ENCODE measurements at places on chromosomes 1 and 21. TPM values are rescaled to one million over a fixed set of nuclear protein-coding genes. Genes with fewer than 3 reads are reported as not detected.

Gene OR2M7
- total RNA-seq, result not detected

Gene LRRC8D
- total RNA-seq, result 30.6 TPM

Gene RNF187
- 128 TPM for total RNA-seq

Gene S100A9
- total RNA-seq, result 35.3 TPM

Gene KRTAP6-3
- total RNA-seq, result not detected

Gene PTCH2
- under 0.01 TPM for total RNA-seq

Gene SMG7
- total RNA-seq, result 54.3 TPM

Gene FLG
- not detected for total RNA-seq

Gene MFSD2A
- total RNA-seq, result 5.9 TPM

Gene CEP350
- total RNA-seq, result 24.9 TPM

Gene SNX7
- total RNA-seq, result 23.4 TPM

Gene RAB3B
- total RNA-seq, result 35.9 TPM

Gene CSMD2
- total RNA-seq, result 0.48 TPM

Gene CHIA
- total RNA-seq, result not detected

Gene TBX19
- 2.9 TPM for total RNA-seq

Gene KCNA3
- total RNA-seq, result not detected

Gene MTF2
- total RNA-seq, result 18.1 TPM

Gene CASZ1
- total RNA-seq, result 19.1 TPM

Gene HAX1
- total RNA-seq, result 106 TPM

Gene LMO4
- total RNA-seq, result 38.7 TPM

Gene CD53
- not detected for total RNA-seq

Gene CFAP45
- total RNA-seq, result 2.0 TPM

Gene DCDC2B
- not detected for total RNA-seq

Gene WNT2B
- 1.3 TPM for total RNA-seq

Gene CFAP141
- total RNA-seq, result not detected

Gene HAPLN2
- not detected for total RNA-seq

Data from kidney epithelial cell (primary cell).